NCI-H187 (cell line): ENCODE measurements at places on chromosomes 7 and 10.

- DNase-seq = no peak
These were observed 14.4 kb downstream of the CDC14C start for GRCh38 chr7:48938539-48939295.

GRCh38 chr10:4813023-4813422 is 13.0 kb upstream of the AKR1E2 start:
- no peak for DNase-seq

- DNase-seq = no peak
These were observed 869 bp upstream of the TBX20 start for GRCh38 chr7:35254496-35255442.

DNA sequence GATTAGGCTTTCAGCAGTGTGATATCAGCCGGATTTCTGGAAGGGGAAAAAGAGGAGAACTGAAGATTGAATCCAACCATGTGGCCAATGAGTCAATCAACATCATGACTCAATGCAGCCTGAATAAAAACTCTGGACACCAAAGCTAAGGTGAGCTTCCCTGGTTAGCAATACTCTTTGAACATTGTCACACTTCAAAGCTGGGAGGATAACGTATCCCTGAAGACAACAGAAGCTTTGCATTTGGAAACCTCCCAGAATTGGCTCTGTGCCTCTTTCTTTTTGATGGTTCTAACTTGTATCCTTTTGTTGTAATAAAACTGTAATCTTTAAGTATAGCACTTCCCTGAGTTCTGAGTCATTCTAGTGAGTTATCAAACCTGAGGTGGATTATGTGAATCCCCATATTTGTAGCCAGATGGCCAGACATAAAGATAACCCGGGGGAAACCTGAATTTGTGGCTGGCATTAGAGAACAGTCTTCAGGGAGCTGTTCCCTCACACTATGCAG is 284.4 kb downstream of the IPMK start:
- DNase-seq = no peak

GRCh38 chr7:151334628-151335027 is 7.0 kb upstream of the NUB1 start:
- no peak for DNase-seq

DNA sequence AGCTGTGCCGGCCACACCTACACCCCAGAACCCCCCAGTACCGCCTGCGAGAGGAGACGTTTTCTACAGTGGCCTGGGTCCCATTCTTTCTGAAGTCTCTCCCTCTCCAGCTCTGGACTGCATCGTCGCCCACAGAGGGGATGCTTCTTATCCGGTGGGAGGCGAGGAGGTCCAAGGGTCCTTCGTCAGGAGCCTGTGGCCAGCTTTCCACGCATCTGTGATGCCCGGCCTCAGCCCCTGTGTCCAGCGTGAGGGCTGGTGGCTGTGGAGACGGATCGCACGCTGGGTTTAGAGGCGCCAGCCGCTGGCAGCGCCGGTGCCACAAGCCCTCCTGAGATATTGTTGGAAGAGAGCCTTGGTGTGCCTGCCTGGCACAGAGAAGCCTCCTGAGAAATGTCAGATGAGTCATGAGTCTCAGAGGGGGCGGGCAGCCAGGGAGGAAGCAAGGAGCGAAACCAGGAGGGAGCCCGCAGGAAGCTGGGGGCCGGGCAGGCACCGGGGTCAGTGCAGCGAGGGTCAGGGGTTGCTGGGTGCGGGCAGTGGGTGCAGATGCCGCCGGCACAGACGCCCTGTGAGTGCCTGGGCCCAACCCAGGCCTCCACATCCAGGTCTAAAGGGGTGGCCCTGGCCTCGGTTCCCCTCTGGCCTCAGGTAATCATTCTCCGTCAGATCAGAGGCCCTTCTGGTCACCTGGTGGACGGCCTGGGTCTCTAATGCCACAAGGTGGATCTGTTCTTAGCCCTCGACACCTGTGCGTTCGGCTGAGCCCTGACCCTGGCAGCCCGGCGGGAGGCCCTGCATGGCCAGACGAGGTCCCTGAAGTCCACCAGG is 86.0 kb upstream of the DIP2C start:
- no peak for DNase-seq

DNA sequence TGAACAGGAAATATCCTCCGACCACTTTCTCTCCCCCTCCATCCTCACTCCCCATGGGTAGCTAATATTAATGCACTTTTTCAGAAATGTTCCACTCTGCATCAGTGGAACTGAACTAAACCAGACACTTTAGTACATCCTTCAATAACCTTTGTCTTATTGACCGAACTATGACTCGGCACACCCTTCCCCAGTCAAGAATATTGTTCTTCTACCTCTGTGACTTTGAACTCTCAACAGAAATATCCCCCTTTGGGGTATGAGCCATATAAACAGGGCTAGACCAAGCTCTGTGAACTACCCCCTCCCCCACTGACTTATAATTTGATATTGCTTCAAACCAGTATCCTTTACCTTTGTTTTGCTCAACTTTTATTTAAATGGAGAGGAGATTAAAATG is 57.9 kb upstream of the CAPZA2 start:
- no peak for DNase-seq

- DNase-seq = no peak
These were observed 211.3 kb upstream of the PPP2R2D start for GRCh38 chr10:131689486-131689885.

- no peak for DNase-seq
These were observed 5.8 kb downstream of the CDCA7L start for GRCh38 chr7:21939858-21940372.

DNA sequence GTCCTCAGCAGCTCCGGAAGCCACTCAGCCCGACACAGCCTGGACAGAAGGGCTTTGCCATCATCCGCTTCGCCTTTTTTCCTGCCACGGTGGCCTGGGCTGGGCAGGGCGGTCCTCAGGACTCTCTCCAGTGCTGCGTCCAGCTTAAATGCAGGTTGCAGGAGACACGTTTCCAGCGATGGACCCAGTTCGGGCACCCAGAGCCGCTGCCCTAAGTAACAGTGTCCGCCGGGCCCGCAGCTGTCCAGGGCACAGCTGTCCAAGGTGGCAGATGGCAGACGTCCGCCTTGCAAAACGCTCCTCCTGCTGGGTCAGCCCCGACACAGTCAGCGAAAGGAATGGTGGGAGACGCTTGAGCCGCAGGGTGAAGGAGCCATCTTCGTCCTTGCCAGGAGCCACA is 37.0 kb upstream of the FOXL3 start:
- DNase-seq = no peak

DNA sequence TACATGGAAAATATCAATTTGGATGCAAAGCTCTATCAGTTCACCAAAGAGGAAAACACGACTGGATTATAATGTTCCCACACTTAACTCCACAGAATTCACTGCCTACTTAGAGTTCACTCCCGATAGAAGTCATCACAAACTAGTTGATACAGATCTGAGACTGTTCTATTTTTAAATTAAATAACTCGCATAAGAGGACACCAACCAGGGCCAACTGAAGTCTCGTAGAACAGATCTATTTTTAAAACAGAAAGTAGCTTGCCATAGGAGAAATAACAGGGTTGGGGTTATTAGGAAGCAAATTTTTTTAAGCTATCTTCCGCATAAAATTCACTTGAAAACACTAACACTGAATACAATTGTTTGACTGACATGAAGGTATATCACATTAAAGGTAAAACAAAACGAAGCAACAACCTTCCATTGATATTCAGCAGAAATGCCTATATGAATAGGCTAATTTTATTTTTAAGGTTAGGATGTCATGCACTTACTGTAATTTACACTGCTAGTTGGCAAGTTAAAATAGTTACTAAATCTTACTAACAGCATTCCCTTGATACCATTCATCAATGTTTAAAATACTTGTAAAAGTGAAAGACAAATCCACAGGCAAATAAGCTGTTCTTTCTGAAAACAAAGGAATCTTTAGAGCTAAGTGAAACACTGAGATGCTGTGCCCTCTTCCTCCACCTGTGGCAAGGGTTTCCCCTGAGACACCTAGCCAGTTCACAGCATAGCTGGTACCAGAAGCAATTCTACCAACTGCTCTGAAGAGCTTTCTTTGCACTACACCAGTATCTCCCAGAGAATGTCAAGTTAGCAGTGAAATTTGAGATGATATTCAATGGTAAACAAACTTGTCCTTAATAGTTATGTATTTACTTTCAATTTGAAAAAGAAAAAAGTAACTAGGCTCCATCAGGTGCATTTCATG is 186.7 kb upstream of the ANK3 start:
- no peak for DNase-seq

DNA sequence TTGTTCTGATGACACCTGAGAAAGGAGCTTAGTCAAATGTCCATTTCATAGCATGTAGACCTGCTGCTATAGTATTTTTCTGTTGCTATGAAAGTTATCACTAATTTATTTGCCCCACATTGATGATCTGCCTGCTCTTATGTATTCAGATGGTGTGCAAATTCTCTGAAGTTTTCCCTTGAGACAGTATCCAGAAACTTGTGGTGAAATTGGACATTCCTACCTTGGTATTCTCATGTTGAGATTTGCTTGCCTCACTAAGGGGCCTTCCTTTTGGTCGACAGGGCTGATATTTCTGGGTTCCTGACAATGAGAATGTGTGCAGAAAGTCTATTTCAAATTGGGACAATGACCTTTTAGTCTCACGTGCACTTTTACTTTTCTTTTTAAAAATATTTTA is 253.2 kb upstream of the FZD8 start:
- no peak for DNase-seq

GRCh38 chr10:132243626-132244025 is 56.9 kb downstream of the DPYSL4 start:
- DNase-seq = no peak

DNA sequence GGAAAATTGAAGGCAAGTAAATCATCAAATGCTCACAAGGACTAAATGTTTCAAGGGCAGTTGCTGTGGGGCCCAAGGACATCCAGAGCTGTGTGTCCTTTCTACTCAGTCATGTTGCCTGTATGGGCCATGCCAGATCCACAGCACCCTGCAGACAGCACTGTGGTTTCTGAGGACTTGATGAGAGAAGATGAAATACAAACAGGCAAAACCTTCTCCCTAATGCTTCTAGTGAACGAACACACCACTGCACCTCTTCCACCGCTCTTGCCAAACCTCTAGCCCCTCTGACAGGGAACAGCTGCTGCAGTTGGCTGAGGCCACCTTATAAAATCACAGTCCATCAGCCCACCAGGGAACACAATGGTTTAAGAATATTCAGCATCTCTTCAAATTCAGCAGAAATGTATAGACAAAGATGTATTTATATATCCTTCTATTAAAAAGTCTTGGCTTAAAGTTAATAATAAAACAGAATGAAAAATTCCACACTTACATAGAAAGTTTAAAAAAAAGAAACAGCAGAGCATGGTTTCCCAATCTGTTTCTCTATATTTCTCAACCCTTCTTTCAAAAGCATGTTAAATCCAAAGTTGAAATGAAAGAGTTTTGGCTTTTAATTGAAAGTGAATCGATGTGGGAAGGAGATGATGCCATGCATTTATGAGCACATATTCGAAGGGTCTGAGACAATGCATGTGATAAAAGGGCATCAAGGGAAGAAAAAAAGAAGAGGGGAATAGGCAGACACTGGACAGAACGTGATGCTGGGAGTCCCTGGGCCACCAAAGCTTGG is 14.0 kb downstream of the CYP3A7 start:
- DNase-seq = no peak

DNA sequence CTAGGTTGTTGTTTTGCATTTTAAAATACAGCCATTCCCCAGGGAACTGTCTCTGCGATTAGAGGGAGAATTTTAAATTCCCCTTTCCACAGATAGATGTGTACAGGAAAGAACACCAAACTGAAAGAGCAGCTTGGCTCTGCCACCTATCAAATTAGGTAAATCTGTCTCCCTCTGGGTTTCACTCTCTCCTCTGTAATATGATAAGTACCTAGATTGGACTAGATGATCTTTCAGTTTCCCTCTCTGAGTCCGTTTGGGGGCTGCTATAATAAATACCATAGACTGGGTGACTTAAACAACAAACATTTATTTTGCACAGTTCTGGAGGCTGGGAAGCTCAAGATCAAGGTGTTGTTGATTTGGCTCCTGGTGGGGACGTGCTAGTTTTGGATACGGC is 186.0 kb downstream of the KIF20B start:
- DNase-seq = no peak
